Astrocyte of the spinal cord (primary cell): ENCODE measurements at places on chromosomes 3 and 15.

DNA sequence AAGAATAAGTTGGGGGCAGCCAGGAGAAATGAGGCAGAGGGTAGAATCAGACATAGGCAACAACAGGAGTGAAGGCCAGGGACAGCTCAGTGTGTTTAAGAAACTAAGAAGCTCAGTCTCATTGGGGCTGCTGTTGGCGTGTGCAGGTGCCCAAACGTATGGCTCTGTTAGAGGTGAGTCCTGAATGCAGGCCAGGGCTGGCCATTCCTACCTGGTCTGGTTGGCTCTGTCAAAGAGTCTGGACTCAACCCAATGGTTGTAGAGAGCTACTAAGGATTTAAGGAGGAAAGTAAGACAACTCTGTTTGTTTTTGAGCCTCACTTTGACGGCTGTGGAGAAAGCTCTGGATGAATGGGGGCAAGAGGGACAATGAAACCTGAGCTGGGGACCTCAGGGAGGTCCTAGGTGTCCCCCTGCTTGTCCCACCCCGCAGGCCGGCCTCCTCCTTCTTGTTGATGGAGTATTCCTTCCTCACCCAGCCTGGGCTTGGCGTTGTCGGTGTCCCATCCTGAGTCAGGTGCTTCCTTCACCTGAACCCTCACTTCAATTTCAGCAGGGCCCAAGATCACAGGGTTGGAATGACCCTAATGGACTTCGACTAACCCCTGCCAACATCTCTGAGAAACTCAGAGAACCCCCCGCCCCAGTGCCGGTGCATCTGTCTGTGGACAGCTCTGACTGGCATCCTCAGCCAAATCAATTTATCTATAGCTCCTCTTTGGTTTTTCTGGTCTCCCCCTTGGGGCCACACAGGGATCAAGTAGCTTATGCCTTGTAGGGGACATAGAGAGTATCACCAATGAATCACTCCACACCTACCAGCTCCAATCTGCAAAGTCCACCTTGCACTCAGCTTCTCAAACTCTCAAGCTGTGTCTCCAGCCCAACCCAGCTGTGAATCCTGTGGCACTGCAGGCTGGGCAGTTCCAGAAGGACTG is 8.3 kb downstream of the ITGA11 start:
- DNase-seq, result no peak

GRCh38 chr3:139893963-139894642 is 40.9 kb upstream of the CLSTN2 start:
- no peak for DNase-seq

- DNase-seq, result no peak
Observed at GRCh38 chr15:90889736-90890456, 5.6 kb downstream of the FES start.

- peak; percentile 43 for DNase-seq
Observed at GRCh38 chr3:113495035-113495434, 19.9 kb downstream of the SPICE1 start.

DNA sequence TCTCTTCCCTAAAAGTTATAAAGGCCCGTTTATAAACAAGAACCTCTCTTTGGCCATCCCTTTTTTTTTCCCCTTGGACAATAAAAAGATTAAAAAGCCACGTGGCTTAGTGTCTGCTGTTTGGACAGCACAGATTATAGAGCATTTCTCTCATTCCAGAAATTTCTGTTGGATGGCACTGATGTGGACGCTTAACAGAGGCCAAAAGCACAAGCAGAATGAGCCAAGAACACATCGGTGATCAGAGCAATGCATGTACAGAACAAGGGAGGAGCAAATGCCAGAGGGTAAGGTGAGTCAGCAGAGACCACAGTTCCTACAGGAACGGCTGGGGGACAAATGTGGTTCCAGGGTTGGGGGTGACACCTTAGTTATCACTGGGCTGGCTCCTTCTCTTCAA is 30.3 kb upstream of the CTNNB1 start:
- DNase-seq, result peak; percentile 8

DNA sequence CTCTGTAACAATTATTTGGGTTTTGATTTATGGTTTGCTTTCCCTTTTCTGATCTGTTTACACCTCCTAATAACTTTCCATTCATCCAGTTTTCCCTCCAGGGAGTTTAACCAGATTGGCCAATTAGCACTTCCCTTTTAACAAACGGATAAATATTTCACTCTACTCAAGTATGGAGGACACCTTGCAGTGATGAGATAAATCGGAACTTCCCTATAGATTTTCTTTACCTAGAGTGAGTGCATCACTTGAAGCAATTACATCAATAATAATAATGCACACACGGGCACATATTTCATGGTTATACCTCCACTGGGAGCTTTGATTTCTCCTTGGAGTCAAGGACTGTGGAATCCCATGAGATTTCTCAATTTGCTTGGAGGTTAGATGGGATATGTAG is 239.1 kb upstream of the CFAP20DC start:
- no peak for DNase-seq

DNA sequence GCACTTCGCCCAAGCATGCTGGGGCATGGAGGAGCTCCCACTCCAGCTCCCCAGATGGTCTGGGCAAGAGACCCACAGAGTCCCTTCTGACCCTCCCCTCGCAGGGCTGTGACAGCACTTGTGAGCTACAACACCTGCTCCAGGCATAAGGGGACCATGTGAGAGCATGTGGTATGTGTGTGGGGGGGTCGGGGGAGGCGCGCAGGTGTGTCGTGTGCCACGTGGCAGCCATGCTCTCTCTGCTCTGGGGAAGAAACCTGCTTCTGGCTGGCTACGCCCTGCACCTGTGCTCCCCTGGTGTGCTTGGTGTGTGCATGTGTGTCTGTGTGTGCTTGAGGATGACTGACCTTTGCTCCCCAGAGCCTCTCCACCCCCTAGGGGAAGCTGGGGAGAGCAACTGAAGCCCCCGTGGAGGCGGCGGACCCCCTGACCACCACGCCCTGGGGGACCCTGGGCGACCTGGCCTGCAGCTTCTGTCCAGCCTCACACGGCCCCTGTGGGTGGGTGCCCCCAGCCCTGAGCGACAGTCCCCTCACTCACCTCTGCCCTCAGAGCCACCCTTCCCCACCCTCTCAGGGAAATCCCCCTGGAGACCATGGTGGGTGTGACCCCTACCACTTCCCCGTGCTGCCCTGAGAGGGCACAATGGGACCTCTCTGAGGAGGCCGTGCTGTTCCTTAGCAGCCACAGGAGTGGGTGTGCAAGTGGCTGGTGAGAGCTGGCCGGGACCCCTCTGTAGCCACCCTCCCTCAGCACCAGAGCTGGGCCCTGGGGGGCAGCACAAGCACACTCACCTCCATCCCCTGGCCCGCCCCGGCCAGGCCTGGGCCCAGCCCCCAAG is 16.6 kb upstream of the SEC13 start:
- no peak for DNase-seq

- DNase-seq, result peak; percentile 77
Observed at GRCh38 chr15:97504031-97504792, 456.3 kb upstream of the ARRDC4 start.

- DNase-seq, result no peak
Observed at GRCh38 chr15:35445891-35446290, 100.1 kb downstream of the DPH6 start.

DNA sequence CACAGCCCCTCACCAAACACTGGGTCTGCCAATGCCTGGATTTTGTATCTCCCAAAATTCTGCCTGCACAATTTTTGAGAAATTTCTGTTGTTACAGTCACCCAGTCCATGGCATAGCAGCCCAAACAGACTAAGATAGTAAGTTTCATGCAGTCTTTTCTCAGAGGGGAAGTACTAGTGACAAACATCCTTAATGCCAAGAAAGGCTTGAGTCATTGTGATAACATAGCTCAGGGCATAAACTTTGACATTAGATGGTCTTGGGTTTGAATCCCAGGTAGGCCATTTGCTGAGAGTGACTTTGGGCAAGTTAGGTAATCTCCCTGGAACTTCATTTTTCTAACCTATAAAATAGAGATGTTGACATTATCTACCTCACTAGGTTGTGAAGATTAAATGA is 36.1 kb upstream of the PFN2 start:
- no peak for DNase-seq

- DNase-seq, result peak; percentile 26
Observed at GRCh38 chr3:110562621-110563020, 509.0 kb upstream of the NECTIN3 start.

- no peak for DNase-seq
Observed at GRCh38 chr3:112829046-112829445, 17.6 kb downstream of the CD200R1L start.

- no peak for DNase-seq
Observed at GRCh38 chr15:79378394-79379109, 53.6 kb upstream of the MINAR1 start.

DNA sequence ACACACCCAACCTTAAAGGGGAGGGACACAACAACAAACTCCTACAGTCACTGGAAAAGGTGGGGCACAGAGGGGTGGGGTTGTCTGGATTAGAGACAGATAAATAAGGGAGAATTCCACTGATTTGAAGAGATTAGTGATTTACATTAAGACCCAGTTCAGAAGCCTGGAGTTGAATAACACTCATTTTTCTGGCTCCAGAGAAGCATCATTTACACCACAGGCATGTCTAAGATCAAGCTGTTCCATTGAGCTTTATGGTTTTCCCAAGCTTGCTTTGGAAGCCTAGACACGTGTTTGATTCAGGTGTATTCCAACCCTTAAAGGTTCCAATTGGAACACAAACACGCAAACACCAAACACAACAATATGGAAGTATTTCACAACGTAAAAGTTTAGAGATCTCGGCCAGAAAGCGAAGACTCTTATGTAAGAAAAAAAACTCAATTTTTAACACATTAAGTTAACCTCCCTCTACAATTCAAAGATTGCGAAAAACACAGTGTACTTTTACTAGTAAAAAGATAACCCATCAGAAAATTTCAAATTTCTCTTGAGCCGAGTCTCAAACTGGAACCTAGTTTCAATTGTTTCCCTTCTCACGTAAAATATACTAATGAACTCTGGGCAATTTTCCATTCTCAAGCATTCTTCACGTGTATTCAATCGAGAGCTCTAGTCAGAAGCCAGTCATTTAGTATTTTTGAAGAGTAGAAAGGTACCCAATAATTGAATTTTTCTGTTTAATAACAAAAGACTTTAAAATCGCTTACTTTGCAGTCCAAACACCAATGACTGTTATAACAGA is 2.1 kb downstream of the TRA2B start:
- no peak for DNase-seq

DNA sequence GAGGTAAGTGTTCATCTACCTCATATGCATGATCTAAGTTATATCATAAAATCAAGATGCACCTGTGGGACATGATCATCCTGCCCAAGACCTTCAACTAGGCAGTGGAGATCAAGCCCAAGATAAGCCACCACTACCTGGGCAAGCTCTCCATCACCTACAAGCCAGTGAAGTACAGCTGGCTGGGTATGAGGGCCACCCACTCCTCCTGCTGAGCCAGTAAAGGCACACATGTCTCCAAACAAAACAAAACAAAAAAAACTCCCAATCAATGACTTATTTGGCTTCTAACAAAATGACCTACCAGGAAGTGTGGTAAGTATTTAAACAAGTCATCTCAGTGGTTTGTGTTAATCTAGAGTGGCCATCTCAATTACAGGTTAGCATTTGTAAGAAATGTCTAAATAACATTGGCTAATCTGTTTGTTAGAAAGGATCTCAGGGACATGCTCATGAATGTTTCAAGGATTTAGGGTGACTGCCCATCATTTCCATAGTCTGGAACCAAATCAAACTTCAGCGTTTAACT is 3.1 kb downstream of the PAQR9 start:
- no peak for DNase-seq

- no peak for DNase-seq
Observed at GRCh38 chr3:49244581-49245205, 32.3 kb downstream of the C3orf62 start.

DNA sequence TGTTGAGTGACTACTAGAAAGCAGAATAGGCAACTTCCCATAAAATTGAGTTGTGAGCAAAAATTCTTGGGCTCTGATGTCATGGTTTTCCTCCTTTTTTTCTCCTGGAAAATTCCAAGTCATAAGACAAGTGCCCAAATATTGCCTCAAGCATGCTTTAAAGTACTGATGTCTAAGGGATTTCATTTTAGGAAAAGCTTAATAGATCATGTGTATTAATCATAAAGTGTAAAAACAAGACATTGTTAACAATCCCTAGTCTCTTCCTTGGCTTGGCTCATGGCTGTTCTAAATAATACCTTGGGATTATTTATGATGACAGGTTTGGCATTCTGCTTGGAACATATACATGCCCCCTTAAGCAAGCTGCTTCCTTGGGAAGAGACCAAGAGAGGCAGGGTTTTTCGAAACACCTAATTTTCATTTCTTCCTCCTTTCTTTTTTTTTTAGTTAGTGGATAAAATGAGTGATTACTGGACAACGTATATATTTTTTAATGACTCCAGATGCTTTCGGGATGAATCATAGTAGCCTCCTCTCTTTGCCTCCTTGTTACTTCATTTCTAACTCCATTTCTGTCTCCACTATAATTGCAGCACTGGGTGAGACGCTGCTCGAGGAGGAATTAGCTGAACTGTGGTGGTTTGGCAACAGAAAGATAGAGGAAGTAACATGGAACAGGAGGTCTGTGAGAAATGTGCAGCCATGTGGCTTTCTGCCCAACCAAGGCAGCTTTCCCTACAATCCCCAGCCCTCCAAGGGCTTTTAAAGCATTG is 104.9 kb downstream of the TPRG1 start:
- DNase-seq, result peak; percentile 88

GRCh38 chr3:12829886-12830784 is 11.2 kb downstream of the RPL32 start:
- DNase-seq, result no peak

DNA sequence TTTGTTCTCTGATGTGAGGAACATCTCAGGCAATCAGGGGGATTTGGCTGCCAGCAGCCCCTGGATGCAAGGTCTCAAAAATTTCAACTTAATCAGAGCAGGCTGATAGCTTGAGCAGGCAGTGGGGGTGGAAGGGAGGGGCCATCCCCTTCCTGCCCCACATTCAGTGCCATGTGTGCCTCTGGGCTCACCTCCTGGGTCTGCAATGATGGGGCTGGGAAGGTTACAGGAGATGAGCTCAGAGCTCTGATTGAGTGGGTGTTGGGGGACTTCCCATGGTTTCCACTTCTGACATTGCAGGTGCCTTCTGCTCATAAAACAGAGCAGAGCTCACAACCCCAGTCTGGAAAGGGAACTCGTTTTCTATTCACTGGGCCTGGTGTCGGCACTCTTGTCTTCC is 37.0 kb downstream of the PARP16 start:
- no peak for DNase-seq

GRCh38 chr15:92117261-92117731 is 263.8 kb downstream of the SLCO3A1 start:
- DNase-seq, result no peak
